Dermis blood vessel endothelial cell (primary cell): ENCODE measurements at places on chromosomes 4 and X. TPM values are rescaled to one million over a fixed set of nuclear protein-coding genes. Genes with fewer than 3 reads are reported as not detected.

The ARX gene
- total RNA-seq: not detected in 2 replicates

The GLRA2 gene
- total RNA-seq: not detected in 2 replicates

The SPACA5 gene
- not detected in 2 replicates for total RNA-seq

The RUFY3 gene
- total RNA-seq: 50.7 and 58.9 TPM in 2 replicates

The FRMD7 gene
- not detected in 2 replicates for total RNA-seq

The ITM2A gene
- 39.5 and 63.8 TPM in 2 replicates for total RNA-seq

The SSX2 gene
- total RNA-seq: not detected in 2 replicates
